NCI-H2081 (cell line): ENCODE measurements at places on chromosomes 13 and 19.

DNA sequence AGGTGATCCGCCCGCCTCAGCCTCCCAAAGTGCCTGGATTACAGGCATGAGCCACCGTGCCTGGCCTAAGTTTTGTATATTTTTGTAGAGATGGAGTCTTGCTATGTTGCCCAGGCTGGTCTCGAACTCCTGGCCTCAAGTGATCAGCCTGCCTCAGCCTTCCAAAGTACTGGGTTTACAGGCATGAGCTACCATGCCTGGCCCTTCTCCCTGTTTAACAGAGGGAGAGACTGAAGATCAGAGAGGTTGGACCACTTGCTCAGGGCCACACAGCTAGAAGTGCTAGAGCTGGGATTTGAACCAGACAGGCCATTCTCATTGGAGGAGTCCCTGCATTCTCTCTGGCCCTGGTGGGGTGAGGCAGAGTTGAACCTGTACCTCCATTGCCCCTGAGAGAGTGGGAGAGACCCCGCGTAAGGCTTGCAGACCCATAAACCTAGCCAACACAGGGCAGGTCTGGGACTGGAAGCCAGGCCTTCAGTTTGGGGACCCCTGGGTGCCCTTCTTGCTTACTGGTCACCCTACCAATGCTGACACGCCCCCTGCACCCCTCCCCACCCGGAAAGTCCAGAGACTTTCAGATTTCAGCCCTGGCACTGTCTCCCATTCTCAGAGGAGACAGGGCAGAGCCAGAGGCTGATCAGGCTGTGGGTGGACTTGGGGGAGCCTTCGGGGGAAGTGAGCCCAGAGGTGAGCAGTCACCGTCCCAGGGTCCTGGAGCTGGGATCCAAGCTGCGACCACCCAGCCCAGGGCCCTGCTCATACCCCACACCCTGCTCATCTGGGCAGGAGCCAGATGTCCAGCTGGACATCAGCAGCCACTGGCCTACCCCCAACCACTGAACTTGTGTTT lies 13.3 kb downstream of the TTYH1 start:
- DNase-seq = no peak

DNA sequence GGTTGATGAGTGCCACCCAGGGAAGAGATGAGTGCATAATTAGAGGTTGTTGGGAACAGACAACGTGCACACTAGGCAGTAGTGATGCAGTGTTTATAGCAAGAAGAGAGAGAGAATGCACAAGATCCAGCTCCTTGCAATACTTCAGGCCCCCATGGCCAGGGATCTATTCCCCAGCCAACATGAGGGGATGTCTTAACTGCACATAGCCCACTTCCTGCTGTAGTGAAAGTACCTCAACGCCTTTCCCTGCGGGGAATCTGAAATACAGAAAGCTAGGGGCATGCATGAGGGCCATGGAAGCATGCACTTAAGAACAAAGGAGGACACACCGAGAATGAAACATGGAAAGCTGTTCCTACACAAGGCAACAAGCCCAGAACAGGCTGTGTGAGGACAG lies 636.7 kb upstream of the GPC6 start:
- no peak for DNase-seq

DNA sequence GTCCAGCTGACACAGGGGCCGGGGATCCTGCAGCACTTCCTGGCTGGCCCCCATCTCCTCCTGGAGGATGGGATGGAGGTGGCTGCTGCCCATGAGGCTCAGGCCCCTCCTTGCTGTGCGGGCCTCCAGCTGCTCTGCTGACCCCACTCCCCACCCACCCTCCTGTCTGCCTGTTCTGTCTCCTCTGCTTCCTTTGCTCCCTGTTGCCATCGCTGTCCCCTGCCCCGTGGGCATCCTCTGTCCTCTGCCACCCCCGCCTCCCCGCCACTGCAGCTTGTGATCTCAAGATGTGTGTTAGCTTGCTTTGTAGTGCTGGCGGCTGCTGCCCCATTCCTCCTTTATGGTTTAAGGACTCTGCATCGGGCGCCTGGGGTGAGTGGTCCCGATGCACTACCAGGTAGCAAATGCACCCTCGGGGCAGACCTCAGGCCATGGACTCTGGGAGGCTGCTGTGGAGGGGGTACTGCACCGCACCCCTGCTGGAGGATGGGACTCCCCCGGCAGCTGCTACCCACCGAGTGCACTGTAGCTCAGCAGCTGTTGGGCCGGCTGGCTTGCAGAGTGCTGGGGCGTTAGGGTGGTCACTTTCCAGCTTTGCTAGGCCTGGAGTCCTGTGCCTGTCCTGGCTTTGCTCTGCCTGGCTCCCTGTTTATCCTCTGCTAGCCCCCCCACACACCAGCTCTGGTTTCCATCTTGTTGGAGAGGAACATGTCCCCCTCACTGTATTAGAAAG lies 15.8 kb upstream of the C19orf33 start:
- no peak for DNase-seq

- no peak for DNase-seq
Observed at GRCh38 chr13:77001963-77002587, 10.2 kb downstream of the CLN5 start.

- no peak for DNase-seq
Observed at GRCh38 chr13:24660023-24660741, 20.0 kb upstream of the ATP12A start.

- DNase-seq = no peak
Observed at GRCh38 chr19:31548941-31549340, 199.7 kb upstream of the TSHZ3 start.

DNA sequence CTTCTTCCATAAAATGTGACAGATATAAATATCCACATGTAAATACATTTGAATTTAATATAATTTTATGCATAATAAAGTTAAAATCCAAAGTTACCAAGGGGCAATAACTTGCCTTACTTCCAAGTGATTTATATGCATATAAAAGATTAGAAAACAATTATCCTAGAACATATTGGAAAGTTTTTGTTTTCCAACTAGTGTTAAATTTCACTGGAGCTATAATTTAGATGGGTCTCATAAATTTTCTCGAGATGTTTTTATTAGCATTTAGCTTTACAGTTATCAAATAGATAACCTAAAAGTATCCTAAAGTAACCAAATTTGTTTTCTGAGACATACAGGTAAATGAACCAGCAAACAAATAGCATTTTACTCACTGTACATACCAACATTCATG lies 225.3 kb downstream of the SPRY2 start:
- DNase-seq = no peak

DNA sequence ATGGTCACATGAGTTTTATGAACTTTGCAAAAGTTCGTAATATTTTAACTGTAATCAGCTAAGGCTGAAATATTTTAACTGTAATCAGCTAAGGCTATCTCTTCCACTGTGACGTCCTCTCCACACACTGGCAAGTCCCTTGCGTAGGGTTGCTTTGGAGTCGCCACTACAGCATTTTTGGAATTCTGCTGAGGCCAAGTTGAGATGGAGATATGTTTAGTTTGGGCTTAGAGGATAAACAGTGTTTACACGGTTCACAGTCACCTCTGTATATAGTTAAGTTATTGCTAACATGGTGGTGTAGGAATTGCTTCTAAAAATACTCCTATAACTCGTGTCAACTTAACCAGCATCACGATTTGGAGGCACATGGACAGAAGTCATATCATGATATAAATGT lies 143.6 kb upstream of the SERP2 start:
- no peak for DNase-seq

- no peak for DNase-seq
Observed at GRCh38 chr13:49953560-49953959, 17.4 kb upstream of the SPRYD7 start.

DNA sequence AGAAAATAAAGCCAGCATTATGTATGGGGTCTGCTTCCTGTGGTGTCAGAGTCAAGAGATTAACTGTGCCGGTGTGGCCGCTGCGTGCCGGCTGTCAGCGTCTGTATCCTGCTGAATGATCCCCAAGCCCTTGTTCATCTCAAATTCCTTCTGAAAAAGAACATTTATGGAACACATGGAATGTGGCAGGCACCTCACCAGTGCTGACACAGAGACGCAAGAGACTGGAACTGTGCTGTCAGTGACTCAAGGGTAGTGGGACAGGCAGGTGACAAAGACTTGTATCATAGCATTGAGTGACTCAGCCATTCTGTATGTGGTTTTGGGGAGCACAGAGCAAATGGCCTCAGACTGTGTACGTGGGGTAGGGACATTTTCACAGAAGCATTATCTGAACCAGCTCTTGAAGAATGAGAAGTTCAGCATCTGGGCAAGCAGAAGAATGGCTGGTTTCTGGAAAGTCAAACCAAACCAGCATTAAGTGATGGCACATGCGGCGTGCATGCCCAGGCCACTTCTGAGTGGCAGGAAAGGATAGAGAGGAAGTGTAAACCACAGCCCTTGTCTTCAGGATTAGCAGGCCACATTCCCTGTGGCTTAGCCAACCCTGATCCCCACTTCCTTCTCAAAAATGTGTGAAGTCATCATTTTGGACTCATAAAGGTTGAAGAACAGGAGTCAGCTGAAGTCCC lies 54.0 kb upstream of the IRS2 start:
- DNase-seq = no peak

- no peak for DNase-seq
Observed at GRCh38 chr13:34037636-34038540, 219.9 kb downstream of the RFC3 start.

GRCh38 chr13:90305796-90306195 lies 1041.7 kb upstream of the MIR17HG start:
- no peak for DNase-seq

GRCh38 chr19:9306443-9306842 lies 3.2 kb downstream of the ZNF699 start:
- no peak for DNase-seq

DNA sequence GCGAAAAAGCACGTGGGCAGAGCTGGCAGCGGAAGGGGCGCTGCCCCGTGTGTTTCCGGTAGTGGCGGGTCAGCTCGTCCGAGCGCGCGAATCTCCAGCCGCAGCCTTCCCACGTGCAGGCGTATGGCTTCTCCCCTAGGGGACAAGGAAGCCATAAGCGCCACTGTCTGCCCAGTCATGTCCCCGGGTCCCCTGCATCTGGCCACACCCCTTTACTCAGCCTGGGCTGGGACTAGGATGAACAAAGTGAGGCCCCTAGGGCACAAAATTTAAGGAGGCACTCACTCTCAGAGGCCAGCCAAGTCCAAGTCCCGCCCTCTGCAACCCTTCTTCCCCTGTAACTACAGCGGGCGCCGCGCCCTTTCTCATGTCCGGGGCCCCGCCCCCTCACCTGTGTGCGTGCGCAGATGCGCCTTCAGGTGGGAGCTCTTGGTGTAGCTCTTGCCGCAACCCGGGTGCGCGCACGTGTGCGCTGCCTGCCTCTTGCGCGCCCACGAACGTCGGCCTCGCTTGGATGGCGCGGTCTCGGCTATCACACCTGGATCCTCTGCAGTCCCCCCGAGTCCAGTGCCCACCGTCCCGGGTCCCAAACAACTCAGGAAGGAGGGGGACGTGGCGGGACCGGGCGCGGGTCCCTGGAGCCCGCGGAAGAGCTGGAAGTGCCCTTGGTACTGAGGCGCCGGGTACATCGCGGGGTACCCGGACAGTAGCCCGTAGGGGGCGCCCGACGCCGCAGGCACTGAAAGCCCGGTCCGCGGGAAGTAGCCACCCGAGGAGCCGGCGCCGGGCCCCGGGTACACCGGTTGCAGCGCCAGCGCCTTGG lies 1.9 kb downstream of the KLF1 start:
- DNase-seq = peak; percentile 90

- DNase-seq = no peak
Observed at GRCh38 chr19:33557720-33558119, 36.1 kb upstream of the PEPD start.

DNA sequence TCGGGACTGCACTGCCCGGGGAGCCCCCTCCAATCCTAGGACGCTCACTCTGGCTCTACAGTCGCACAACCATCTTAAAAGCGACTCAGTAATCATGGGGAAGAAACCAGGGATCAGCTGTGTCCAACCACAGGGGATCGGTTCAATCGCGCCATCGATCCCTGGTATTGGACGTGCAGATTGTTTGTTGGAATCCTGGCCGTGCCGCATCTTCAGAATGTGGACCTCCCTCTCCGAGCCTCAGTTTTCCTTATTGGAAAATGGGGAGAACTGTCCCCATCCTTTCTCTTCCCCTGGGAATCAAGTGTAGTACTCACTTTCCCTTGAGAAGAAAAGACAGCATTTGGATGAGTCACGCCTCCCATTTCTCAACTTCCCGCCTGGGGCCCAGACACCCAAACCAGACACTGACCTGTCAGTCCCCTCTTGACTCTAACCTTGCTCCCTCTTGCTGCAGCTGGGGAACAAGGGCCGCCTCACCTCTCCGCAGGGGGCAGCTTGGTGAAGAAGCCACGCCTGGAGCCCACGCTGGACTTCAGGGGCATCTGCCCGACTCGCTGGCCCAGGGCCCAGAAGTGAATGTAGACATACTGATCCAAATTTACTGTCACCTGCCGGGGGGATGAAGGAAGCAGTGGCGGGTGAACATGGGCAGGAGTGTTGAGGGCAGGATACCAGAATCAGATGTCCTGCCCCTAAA lies 17.6 kb downstream of the EMP3 start:
- no peak for DNase-seq

DNA sequence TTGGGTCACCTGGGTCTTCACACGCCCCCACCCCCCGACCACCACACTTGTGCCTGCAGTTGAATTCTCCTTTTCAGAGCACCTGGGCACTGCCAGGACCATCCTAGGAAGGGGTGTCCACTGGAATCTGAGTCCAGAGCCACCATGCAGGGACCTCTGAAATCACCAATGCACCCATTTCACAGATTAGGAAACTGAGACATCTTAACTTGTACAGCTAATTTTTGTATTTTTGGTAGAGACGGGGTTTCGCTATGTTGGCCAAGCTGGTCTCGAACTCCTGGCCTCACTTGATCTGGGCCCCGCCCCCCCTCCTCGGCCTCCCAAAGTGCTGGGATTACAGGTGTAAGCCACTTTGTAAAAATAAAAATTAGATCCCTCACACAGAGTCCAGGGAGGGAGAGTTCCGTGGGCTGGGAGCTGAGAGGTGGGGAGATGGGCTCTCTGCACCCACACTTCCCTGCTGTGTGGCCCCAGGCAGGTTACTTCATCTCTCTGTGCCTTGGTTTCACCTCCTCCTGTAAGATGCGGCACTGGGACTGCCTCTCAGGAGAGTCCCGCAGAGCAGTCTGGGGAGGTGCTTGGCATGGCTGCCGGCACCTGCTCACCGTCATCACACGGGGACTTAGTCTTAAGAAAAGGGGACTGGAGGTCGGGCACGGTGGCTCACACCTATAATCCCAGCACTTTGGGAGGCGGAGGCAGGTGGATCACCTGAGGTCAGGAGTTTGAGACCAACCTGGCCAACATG lies 45.9 kb upstream of the C19orf12 start:
- DNase-seq = no peak

DNA sequence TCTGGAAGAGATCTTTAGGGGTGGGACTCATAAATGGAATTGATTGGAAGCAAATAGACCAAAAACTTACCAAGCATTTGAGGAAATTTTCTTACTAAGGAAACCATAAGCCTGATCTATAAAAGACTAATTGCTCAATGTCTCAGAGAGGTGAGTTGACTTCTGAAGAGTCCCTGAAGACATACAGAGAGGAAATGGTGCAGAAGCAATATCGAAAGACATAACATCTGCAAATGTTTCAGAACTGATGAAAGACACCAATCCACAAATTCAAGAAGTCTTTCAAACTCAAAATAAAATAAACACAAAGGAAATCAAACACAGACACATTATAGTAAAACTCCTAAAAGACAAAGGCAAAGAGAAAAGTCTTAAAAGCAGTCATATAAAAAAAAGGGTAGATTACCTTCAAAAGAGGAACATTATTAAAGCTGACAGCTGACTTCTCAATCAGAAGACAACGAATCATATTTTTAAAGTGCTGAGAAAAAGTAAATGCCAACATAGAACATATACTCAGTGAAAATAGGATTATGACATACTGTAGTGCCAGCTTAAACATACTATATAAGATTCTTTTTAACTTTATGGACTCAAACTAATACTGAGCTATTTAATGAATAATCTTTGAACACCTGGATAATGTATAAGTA lies 45.4 kb upstream of the CALM3 start:
- DNase-seq = no peak

- DNase-seq = no peak
Observed at GRCh38 chr19:17183858-17184321, 31.3 kb upstream of the USE1 start.
